ENCODE measurements at places on chromosomes 4 and X.

DNA sequence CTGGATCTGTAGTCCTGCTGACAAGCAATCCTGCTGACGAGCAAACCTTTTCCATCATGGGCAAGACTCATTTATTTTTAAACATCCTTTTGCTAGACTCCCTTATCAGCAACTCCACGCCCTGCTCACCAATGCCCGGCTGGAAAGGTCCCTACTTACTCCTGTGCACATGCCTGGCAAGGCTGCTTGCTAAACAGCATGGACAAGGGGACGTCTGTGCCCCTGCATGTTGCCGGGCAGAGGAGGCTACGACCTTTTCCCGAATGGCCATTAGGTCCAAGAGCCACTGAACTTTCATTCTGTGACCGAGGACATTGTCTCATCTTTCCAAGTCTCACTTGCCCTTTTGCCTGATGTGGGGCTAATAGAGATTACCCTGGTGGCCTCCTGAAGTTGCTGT lies 98.6 kb downstream of the MGST2 start:
- DNase-seq = no peak

DNA sequence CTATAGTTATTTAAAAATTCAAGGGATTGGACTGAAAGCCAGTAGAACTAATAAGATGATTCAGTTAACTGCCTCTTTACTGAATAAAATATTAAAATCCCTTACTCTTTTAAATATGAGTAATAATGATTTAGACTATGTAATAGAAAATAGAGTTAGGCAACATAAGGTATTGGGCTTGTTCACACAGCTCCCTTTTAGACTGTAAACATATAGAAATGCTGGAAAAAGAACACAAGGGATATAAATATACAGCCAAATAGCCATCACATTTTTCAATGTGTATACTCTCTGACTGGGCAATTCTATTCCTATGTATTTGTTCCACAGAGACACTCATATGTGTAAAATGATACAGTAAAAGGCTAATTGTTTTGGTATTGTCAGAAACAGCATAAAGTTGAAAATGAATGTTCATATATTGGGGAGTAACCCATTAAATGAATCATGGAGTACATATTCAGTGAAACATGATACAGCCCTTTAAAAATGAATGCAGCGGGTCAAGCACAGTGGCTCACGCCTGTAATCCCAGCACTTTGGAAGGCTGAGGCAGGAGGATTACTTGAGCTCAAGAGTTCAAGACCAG lies 129.8 kb downstream of the TBC1D19 start:
- no peak for DNase-seq

DNA sequence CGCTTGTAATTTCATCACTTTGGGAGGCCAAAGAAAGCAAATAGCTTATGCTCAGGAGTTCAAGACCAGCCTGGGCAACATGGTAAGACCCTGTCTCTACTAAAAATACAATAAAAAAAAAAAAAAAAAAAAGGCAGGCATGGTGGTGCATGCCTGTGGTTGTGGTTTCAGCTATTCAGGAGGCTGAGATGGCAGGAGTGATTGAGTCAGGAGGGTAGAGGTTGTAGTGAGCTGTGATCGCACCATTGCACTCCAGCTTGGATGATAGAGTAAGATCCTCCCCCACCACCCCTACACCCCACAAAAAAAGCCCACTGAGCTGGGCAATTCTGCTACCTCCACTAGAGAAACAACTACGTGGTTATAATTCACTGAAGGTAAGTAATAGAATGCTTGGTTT lies 118.8 kb upstream of the PCDH18 start:
- peak; percentile 74 for DNase-seq

DNA sequence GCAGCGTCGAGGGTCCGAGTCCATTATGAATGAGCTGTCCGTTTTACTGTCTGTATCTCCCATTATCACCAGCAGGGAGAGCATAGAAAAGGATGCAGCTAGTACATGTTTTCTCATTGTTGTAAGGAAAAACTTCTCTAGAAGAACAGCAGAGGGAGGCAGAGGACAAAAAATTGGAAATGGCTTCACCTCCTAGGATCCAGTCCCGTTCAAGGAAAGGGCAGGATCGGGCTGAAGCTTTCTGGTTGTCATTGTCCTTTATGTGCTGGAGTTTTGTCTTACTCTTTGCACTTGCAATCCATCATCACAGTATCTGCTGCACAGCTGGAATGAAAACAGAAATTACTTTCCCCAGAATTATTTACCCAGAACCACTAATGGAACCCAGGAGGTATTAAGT lies 14.7 kb downstream of the NDP start:
- peak; percentile 74 for DNase-seq

DNA sequence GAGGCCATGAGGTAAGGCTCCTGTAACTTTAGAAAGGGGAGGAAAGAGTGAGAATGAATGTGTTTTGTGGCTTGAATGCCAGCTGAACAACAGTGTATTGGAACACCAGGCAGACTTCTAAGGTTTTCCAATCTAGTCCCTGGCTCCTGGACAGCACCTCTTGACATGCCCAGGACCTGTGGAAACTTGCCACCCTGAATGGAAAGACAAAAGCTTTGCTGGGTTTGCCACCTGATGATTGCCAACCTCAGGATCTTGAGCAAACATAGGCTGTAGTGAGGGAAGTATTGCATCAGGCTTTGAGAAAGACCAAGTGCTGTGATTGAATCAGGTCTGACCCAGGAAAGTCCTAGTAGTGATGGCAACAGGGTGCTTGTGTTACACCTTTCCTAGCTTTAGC lies 1393.1 kb upstream of the DIAPH2 start:
- no peak for DNase-seq

GRCh38 chrX:54807524-54808108 lies at the start of gene MAGED2:
Gene MAGED2 (plus strand): TSS chrX:54807745. CDS start chrX:54809332, 1,587 bp downstream.
- DNase-seq = no peak

DNA sequence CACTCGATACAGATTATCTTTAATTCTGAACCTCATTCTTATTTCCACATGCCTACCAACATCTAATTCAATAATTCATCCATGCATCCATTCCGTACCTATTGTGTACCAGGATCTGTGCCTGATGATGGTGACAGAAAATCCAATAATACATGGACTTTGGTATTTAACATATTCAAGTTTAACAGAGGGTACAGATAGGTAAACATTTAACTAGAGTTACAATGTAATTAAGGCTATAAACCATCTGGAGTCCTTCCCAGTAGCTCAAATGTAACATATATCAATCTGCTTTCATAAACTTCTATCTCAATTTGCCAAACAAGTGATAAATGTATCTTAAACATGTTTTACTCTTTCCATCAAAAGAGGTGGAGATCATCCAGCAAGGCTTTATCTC lies 561.5 kb upstream of the FTHL17 start:
- no peak for DNase-seq

DNA sequence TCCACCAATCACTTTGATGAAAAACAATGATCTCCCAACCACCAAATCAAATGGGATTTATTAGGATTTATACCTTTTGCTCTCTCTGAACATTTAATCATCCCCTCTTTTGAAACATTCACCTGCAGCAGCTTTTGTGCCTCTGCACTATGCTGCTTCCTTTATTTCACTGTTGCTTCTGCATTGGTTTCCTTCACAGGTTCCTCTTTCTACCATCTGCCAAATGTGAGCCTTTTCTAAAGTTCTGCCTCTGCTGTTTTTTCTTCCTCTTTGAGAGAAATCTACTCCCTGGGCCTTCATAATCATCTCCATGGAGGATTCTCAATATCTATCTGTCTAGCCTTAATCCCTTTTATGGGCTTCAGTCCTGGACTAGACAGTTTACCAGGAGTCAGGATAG lies 24.7 kb downstream of the CUL4B start:
- DNase-seq = no peak
